ENCODE measurements at places on chromosomes 7 and 10.

DNA sequence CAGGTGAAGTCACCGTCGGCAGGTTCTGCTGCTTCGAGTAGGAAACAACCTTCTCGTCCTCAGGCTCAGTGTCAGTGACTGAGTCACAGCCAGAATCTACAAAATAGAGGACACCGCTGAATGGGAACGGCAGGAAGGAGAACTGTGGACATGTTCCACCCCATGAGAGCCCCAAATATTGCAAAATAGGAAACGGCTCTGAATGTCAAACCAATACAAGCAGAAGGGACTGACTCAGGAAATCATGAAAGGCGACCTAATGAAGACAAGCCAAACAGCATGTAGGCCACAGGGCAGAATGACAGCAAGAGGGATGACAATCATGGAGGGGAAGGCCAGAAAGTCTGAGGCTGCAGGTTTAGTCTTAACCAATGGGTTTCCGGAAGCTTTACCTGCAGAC is 63.5 kb downstream of the PIK3AP1 start:
- no peak for DNase-seq

DNA sequence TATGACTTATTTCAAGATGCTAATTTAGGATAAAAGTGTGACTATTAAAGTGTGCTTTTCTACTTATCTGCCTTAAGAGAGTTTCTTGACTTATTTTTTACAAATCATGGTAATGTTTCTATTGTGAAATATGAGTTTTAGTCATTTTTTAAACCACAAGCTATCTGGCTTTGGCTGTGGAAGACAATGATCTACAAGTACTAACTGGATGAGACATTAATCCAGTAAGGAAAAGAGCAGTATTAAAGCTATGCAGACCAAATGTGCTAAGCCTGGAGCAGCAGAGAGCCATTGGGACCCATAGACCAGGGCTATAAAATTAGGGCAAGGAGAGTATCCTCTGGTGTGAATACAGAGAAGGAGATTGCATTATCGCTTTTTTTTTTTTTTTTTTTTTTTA is 92.4 kb downstream of the SEMA3A start:
- DNase-seq = no peak

DNA sequence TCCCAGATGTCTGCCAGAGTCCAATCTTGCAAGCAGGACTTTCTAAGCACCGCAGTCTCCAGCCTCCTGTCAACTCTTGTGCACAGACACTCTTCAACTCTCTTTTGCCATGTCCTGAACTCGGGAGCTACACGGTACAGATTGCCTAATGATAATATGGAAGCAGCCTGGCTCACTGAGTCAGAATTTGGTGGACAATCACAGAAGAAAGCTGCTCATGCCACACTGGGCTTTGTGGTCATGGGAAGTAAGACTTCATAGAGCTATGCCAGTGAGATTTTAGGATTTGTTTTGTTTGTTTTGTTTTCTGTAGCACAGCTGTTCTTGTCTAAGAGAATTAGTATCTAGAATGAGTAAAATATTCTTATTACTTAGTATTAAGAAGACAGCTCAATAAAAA is 144.1 kb upstream of the PRSS58 start:
- no peak for DNase-seq

- DNase-seq = no peak
Observed at GRCh38 chr7:44735403-44736165, 13.1 kb upstream of the ZMIZ2 start.

GRCh38 chr10:33125522-33126517 is 167.8 kb upstream of the ITGB1 start:
- DNase-seq = no peak

DNA sequence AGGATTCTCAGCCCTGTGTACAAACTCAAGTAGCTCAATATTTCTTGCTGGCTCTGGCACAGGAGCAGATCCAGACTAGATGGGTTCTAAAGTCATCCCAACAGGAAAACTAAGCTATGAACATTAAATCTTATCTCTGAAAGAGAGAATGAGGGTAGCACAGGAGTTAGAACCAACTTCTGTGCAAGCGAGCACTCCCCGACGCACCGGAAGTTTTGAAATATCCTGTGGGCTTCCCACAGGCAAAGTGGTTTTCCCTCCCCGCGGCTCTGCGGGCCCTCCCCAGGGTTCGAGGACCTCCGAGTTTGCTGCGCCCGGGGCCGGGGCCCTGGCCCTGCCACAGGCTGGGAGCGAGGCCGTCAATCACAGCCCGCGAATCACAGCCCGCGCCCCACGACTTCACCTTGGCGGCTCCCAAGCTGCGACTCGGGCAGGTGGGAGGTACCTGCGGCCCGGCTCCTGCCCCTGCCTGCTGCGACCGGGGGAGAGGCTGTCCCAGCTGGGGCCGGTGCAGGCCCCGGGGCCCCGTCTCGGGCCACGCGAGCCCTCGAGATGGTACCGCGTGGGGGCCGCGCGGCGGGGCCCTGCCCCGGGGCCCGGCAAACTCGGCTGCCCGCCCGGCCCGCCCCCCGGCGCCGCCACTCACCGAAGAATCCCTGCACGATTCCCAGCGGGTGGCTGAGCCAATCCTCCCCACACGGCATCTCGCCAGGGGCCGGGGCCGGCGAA is 598 bp downstream of the MCMBP start:
- no peak for DNase-seq

- no peak for DNase-seq
Observed at GRCh38 chr10:99346247-99346646, 17.1 kb downstream of the CNNM1 start.

DNA sequence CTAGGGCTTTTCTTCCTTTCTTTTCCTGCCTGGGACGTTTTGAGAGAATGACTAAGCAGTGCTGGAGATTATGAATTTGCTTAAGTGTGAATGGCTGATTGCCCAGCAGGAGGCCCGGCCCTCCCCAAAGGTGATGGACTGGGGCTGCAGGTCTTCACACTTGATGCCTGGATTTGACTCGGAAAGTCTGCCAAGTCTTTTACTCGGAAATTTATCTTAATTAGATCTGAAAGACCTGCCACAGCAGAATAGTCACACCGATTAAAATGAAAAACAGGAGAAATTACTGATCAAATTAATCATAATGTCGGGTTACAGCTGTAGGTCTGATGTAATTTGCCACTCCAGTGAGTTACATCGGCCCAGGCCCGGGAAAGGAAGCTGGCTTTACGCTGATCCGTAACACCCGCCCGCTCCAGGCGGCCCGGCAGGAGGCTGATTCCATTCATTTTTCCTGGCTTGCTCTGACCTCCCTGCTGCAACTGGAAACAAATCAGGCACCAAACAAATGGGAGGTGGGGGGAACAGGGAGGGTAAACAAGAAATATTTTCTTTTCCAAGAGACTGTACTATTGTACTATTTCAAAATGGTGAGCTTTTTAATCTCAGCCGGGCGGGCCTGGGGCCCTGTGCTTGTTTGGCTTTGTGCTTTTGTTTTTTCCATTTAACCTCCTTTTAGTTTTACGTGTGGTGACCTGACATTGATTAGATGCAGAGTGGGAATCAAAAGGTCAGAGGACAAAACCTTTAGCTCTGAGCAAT is 212.4 kb upstream of the YAE1 start:
- DNase-seq = no peak

DNA sequence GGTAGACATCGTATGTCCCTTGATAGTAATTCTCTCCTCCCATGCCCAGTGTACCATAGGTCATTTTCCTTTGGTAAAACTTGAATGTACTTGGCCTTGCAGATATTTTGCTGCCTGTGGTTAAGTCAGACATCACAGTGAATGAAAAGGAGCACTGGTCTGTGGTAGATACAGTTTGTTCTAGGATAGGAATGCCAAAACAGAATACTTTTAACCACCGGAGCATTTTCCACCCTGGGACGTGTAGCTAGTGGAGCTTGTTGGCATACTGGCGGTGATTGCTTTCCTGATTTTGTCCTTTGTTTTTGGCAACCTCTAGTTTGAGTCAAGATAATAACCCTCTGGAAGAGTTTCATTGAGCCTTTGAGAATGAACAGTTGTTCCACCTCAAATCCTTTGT is 92.0 kb upstream of the BMPER start:
- no peak for DNase-seq

DNA sequence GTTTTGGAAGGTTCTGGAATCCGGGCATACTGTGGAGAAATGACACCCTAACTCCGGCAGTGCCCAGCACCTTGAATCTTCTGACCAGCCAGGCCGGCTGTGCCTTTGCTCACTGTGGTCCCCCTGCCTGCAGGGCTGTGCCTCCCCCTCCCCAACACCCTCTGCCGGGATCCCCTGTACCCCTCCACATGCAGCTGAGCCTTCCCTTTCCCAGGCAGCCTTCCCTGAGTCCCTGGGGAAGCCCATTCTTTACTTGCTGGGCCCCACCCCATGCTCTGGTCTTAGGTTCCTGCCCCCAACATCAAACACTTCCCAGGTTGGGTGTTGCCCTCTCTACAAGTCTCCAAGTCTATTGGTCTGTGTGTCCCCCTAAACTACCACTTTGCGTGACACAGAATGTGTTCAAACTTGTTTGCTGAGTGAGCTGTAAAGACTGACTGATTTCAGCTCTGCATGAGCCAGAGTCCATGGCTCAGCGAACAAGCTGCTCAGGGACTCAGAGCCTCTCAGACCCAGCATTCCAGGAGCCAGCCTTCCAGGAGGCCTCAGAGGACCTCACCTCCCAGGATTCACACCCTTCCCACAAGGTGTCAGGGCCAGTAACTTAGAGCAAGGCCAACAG is 31.6 kb downstream of the CALML5 start:
- no peak for DNase-seq

GRCh38 chr10:80453842-80454512 is at the start of gene TSPAN14:
TSPAN14 (plus strand) TSS chr10:80454310; CDS start chr10:80489234, 34,924 bp downstream.
- no peak for DNase-seq

GRCh38 chr7:43511769-43512515 is 71.0 kb upstream of the STK17A start:
- DNase-seq = no peak

DNA sequence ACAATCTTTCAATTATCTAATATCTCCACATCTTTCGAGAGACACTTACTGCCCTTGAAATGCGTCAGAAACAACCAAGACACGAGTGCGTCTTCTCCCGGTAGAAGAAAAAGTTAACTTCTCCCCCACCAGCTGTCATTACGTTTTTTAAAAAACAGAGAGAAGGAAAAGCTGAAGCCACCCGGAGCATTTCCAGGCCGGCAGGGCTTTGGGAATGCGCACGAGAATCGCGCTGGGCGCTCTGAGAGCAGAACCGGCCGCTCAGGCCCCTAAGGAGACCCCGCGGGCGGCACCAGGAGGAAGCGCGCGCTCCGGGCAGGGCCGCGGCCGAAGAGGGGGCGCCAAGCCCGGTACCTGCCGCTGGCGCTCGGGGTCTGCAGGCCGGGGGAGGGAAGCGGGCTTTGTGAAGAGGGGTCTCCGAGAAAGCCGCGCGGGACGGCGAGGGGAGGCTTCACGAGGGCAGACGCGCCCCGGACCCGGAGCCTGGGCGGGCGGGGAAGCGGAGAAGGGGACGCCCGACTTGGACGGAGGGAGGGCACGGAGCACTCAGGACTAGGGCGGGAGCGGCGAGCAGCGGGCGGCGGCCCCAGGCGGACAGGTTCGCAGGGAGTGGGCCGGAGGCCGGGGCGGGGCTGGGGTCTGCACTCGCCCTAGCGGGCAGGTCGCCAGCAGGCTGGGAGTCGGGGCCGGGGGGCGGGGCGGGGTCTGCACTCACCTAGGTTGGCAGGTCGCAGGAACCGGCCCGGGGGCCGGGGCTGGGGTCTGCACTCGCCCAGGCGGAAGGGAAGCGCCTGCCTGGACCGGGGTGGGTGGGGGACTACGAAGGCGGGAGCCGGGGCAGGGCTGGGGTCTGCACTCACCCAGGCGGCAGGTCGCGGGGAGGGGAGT is 932 bp downstream of the ESYT2 start:
- no peak for DNase-seq

DNA sequence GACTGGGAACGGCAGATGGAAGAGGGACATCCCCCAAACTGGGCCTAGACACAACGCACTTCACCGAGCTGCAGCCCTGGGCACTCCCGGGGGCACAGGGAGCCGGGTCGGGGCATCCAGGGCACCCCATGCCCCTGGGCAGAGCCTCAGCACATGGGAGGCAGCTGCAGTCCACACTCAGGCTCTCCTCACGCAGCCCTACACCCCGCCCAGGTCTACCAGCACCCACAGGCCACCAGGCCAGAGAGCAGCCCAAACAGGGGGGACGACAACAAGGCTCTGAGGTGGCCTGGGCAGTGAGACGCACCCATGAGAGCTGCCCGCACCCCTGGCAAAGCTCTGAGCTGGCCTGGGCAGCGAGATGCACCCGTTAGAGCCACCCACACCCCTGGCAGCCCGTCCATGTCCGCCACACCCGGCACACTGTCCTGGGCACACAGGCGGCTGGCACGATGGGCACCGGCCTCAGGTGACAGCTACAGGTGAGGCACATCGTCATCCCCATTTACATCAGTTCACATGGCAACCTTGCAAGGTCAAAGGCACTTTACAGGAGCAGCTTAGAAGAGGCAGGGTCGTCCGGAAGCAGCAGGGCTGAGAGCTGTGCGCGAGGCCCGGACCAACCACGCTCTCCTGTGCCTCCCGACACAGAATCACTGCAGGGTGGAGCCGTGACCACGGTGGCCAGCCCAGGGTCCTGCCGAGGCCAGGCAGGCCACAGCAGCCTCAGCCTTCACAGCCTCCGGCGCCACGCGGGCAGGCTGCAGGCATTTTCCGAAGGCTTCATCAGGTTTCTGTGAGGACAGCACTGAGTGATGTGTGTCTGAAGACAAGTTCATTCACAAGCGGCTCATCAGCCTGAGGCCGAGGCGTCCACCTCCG is 228.6 kb downstream of the MAD1L1 start:
- no peak for DNase-seq

DNA sequence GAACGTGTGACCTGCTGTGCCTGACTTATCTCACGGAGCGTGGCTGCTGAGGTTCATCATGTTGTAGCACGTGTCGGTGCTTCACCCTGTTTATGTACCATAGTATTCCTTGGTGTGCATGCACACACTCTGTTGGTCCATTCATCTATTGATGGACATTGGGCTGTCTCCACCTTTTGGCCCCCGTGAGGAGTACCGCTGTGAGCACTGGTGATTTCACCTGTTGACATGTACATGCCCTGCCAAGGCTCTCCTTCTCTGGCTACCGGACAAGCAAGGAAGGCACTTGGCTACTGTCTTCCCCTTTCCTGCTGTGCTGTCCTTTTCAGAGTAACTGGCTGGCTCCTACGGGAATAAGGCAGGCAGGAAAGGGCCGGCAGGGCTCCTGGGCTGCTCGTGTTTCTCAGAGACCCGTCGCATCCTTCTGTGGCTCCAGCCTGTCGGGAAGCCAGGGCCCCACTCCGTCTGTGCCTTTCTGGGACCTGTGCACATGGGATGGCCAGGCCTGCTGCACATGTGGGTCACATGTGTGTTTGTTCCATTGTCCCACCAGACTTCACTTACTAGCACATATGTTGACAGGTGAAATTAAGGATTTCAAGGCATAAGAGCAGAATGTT is 17.8 kb upstream of the TBRG4 start:
- no peak for DNase-seq

DNA sequence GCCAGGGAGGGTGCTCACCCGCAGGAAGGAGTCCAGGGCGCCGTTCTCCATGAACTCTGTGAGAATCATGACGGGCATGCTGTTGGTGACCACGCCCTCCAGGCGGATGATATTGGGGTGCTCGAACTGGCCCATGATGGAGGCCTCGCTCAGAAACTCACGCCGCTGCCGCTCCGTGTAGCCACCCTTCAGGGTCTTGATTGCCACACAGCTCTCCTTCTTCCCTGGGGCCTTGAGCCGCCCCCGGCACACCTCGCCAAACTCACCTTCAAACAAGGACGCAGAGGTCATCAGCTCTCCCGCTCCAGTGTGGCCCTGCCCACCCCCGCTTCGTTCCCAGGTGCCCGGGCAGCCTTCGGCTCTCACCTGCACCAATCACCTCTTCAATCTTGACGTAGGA is 14.6 kb downstream of the EPHB4 start:
- DNase-seq = no peak

Measured in SK-N-MC (cell line).